ENCODE measurements at places on chromosomes 13 and 19. TPM values are rescaled to one million over a fixed set of nuclear protein-coding genes. Genes with fewer than 3 reads are reported as not detected.

VSIG10L gene
- 2.1 TPM for total RNA-seq

HMGB1 gene
- total RNA-seq = 224 TPM

APC2 gene
- 0.20 TPM for total RNA-seq

DNA sequence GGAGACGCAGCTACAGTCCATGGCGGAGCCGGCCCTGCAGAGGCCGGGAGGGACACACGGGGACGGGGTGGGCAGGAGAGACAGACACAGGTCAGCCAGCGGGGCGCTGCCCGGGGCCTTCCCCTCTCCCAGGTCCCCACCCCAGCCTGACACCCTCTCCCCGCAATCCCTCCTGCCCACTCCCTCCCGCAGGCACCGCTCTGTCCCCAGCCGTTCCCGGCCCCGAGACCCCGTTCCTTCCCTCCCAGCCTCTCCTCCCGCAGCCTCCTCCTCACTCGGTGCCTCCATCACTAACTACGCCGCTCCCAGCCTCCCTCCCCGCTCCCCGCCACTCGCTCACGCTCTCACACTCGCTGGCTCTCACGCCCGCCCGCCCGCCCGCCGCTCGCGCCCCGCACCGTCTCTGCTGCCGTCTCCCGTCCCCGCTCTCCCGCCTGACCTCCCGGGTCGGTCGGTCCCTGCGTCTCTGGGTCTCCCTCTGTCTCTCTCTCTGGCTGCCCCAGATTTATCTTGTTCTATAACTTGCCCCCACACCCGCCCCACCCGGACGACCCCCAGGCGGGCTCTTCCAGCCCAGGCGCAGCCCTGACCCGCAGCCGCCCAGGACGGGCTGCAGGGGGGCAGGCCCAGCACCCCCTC, 15.2 kb downstream of the ERFL start:
- no peak overlapping the region for H3K4me3 ChIP-seq
- H3K27me3 ChIP-seq = peaks cover 41% of the 10 kb centered on the region
- no peak overlapping the region for H3K27ac ChIP-seq
- H3K36me3 ChIP-seq = no peaks in the 10 kb centered on the region
- no peaks in the 10 kb centered on the region for H3K4me1 ChIP-seq
- DNase-seq = no peak

DNA sequence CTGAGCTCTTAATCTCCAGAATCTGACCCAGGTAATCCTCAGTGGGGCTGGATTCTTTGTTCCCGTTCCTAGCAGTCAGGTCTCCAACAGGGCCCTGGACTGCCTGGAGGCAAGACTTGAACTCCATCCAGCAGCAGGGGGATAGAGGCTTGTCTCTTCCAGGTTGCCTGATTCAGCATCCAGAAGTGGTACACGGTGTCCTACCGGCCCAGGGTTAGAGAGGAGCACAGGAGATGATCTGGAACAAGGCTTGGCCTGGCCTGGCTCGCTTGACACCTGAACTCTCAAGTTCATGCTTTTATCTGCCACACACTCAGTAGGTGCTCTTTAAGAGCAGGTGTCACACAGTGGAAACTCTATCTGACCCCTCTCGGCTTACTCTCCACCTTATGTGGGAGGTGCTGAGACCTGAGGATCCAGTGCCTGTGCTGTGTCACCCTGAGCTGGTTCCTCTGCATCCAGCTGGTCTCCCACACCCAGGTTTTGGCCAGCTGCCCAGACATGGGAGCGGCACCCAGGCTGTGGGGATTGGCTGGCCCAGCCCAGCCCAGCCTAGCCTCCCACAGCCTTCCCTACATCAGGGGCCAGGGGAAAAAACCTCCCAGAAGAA, at the start of gene CYP4F3:
Gene CYP4F3, plus strand, starts transcription at position 604 of the 610 bp plus-strand sequence. CDS start 519 bp downstream, outside the sequence.
- no peaks in the 10 kb centered on the region for H3K36me3 ChIP-seq
- H3K27ac ChIP-seq = no peak within 1 kb of the TSS
- no peaks in the 10 kb centered on the region for H3K4me1 ChIP-seq
- H3K4me3 ChIP-seq = no peak within 1 kb of the TSS
- DNase-seq = peak; percentile 85

- H3K27ac ChIP-seq = no peak overlapping the region
- no peak overlapping the region for H3K4me3 ChIP-seq
- DNase-seq = no peak
- no peaks in the 10 kb centered on the region for H3K4me1 ChIP-seq
These were observed 370.4 kb downstream of the PCDH20 start for GRCh38 chr13:61045251-61045650.

GRCh38 chr13:83007226-83007625, 875.0 kb downstream of the SLITRK1 start:
- no peak overlapping the region for H3K27ac ChIP-seq
- H3K27me3 ChIP-seq = no peaks in the 10 kb centered on the region
- no peak overlapping the region for H3K4me3 ChIP-seq
- DNase-seq = no peak
- H3K36me3 ChIP-seq = no peaks in the 10 kb centered on the region

- H3K36me3 ChIP-seq = no peaks in the 10 kb centered on the region
- no peaks in the 10 kb centered on the region for H3K27me3 ChIP-seq
- no peaks in the 10 kb centered on the region for H3K4me1 ChIP-seq
- DNase-seq = no peak
- no peak overlapping the region for H3K27ac ChIP-seq
These were observed 626 bp downstream of the ZNF233 start for GRCh38 chr19:44260343-44260681.

DNA sequence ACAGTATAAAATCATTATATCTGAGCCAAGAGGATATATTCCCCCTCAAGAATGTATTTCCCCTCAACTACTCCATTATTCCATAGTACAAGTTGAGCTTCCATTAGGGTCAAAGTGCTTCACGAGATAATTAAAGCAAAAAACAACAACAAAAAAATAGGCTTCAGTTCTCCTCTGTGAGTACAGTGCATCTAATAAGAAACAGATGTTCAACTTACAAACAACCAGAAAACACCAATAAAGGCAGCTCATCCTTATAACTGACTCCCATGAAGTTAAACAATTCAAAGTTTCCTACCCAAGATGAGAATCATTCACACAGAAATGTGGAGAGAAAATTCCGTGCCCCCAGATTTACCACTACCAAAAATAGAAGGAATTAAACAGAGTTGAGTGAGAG, 854.4 kb downstream of the PCDH9 start:
- no peaks in the 10 kb centered on the region for H3K4me1 ChIP-seq
- H3K27me3 ChIP-seq = no peaks in the 10 kb centered on the region
- H3K4me3 ChIP-seq = no peak overlapping the region
